T-helper 9 cell (primary cell): ENCODE measurements at places on chromosomes 4 and X.

DNA sequence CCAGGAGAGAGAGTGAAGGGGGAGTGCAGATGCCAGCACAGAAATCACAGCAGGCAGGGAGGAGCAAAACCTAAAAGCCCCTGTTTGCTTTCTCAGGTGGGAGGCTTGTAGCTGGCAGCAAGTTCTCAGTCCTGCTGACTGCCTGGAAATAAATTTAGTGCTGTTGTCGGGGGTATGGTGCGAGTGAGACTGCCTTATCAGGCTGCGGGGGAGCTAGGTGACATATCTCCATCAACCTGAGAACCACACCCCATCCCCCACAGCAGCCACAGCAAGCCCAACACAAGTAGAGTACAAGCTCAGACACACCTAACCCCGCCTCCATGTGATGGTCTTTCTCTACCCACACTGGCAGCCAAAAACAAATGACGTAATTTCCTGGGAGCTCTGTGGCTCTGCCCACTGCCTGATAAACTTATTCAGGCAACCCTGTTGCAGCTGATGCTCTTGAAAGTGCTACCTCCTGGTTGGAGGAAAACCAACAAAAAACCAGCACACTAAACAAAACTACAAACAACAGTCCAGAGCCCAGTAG lies 953.4 kb upstream of the NDST4 start:
- no peak for DNase-seq

DNA sequence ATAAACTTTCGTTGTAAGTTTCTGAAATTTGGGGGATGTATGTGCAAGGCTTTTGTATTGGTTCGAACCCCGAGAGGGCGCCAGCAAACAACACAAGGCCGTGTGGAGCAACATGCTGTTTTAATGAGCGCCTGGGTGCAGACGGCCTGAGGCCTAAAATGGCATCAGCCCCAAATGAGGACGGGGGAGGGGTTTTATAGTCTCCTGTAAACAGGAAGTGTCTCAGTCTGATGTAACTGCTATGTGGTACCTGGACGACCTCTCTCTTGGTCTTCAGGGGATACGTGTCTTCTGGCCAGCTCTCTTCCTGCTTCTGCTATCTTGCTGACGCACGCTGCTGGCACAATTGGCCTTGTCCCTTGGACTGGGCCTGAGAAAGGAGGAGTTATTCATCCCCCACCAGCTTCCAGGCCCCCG lies 1348.0 kb downstream of the ADGRL3 start:
- no peak for DNase-seq

DNA sequence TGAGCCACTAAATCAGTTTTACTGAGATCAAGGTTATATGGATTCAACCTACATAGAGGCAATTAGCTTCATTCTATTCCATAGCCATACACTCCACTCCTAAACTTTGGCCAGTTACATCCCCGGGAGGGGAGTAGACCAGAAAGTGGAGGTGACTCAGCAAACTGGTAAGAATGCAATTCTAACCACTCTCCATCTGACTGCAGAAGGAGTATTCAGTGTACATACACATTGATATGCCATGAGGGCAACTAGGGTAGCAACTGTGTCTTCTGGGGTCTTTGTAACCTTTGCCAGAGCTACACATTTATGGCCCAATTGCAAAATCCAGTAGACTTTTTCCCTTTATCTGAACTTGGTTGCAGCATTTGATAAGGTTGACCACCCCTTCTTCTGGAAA lies 7.6 kb downstream of the SLC25A43 start:
- no peak for DNase-seq

DNA sequence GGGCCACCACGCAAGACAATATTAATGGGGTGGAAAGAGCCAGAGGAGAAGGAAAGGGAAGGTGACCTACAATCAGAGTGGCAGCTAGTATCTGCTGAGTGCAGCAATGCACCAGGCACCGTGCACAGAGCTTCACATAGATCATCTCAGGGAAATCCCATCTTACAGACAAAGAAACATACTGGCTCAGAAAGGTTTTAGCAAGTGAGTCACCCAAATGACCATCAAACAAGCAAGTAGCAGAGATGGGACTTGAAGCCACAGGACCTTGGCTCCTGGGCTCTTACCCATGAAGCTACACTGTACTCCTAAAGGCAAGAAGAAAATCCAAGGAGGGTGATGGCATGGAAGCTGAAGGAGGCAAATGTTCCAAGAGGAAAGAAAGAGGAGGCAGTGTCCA lies 6.8 kb downstream of the ANXA5 start:
- no peak for DNase-seq

- DNase-seq = no peak
These were observed 34.1 kb downstream of the DLG3 start for GRCh38 chrX:70478526-70479245.

DNA sequence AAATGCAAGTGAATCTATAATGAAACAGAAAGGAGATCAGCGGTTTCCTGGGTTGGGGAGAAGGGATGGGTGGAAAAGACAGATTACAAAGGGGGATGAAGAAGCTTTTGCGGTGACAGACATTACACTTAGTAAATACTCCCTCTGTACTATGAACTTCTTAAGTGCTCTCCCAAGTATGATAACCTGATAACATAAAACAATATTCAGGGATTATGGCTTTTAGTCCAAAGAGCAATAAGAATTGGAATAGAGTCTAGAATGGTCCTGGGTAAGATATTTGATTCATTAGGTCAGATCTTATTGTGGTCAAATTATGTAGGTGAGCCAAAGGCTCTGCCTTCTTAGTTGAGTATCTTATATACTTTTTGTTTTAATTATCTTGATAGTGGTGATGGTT lies 9.2 kb downstream of the LRRC66 start:
- DNase-seq = no peak

GRCh38 chr4:121408-122084 lies 2.8 kb upstream of the ZNF718 start:
- peak; percentile 5 for DNase-seq

DNA sequence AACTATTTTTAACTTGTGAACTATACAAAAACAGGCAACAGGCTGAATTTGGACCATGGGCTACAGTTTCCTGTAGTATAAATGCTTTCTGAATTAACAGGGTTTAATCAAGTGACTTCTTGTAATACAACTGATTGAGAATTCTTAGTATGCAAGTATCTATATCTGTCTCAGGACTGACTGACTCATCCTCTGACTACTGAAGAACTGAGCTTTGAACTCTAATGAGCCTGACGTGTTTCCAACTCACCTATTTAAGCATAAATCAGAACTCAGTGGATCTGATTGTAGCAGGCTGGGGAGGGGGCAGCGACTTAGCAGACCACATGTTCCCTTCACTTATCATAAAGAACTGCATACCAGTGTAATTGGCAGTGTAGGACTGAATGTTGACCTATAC lies 7.8 kb downstream of the SPATA4 start:
- DNase-seq = no peak

GRCh38 chr4:142278663-142279062 lies 567.4 kb downstream of the INPP4B start:
- DNase-seq = no peak
